ENCODE measurements at places on chromosomes 6 and 20.

DNA sequence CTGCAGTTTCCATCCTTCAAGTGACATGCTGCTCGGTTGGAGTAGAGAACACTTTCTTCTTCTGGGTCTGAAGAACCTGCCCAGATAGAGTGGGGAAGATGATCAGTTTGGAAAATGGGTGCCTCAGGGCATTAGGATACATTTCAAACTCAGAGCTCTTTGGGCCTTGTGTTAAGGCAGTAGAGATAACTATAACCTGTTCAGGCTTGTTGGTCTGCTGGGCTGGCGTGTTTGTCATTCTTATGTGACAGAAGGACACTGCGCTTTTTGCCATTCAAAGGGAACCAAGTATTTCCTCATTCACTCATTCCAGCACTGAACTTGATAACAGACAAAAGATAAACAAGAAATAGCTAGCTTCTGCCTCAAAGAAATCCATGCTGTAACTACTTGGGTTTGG lies 3.8 kb downstream of the TOMM34 start:
- no peak for DNase-seq

DNA sequence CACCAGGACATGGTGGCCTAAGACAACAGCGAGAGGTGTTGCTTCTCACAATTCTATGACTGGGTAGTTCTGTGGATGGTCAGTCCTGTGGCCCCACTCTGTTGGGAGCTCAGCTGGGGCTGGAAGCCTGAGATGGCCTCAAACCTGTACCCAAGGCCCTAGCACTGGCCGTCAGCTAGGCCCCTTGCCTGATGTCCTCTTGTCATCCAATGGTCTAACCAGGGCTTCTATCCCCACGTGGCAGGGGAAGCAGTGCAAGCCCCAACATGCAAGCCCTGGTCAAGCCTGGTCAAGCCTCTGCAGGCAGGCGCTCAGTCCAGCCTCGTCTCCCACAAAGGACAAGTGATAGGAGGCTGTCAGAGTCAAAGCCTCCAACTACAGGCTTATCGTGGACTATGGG lies 196.5 kb upstream of the CST7 start:
- DNase-seq, result no peak

- DNase-seq, result no peak
These were observed 744.4 kb downstream of the GRIK2 start for GRCh38 chr6:102137859-102138258.

DNA sequence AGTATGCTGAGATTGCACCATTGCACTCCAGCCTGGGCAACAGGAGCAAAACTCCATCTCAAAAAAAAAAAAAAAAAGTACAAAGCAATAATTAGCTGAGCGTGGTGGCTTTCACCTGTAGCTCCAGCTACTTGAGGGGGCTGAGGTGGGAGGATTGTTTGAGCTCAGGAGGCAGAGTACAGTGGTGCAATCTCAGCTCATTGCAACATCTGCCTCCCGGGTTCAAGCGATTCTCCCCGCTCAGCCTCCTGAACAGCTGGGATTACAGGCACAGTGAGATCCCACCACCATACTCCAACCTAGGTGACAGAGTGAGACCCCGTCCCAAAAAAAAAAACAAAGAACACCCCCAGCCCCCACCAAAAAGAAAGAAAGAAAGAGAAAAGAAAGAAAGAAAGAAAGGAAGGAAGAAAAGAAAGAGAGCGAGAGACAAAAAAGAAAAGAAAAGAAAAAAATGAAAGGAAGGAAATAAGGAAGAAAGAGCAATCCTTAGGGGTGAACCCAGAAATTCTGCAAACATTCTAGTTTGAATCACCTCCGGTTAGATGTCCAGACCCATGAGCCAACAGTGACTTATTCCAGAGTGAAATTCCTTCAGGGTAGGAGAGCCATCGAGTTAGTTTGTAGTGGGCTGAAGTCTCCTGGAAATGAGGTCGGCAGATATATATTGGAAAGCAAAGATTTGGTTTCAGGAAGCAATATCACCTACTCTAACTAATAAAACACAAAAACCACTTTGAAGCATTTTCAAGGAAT lies 3.2 kb upstream of the RIPOR3 start:
- no peak for DNase-seq

- no peak for DNase-seq
These were observed 70.1 kb downstream of the CDC5L start for GRCh38 chr6:44457596-44457995.

DNA sequence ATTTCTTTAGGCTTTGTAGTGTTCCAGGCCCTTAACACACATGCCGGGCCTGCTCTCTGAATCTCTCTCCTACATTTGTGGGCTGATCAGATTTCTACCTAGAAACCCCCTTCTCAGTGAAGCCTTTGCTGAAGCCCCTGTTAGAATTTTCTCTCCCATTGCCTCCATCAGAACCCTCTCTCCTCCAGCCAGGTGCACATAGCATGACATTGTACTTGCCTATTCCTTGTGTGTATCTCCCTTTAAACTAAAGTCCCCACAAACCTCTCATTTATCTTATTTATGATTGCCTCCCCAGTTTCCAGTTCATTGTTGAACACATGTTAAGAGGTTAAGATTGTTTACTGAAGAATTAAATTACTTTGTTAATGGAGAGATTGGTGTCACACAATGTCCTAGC lies 325.5 kb upstream of the CITED2 start:
- no peak for DNase-seq

- DNase-seq, result no peak
These were observed 82.6 kb upstream of the PREP start for GRCh38 chr6:105485456-105485855.

DNA sequence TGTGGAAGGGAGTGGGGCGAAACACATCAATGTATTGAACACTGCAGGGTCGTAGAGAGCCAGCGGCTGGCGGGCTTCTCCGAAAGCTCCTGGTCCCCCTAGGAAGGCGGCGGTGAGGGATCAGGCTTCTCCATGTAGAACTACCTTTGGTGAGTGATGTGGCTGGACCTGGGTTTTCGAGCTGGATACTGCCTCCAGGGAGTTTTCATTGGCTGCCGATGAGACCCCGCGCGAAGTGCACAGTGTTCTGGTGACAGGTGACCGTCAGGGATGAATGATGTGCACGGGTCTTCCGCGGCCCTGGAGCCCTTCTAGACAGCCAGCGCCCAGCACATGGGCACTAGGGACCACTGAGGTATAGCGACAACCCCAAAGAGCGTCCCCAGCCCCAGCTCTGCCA lies 16.4 kb downstream of the ABT1 start:
- DNase-seq, result no peak

DNA sequence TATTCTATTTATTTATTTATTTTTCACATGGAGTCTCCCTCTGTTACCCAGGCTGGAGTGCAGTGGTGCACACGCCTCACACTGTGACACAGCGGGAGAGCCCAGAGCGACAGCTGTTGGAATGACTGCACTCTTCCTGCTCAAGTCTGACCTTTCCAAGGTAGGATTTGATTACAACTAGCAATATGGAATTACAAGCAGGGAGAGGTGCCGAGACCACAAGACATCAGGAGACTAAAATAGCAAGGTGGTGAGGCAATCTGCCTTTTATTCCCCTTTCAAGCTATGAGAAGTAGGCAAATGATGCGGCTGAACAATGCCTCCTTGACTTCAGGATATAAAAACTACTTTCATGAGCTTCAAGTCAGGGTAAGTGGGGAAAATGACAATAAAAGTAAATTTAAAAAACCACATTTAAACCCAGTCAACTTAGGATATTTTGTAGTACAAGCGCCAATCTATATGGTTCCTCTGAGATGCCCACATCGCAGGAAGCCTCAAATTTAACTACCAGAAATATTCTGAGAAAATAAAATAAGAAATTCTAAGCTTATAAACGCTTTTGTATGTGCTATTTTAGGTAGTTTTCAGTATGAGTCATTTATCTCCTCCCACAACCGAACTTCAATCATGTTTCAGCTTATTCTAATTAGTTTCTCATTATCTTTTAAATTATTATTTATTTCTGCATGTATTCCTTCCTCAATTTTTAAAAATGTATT lies 146.9 kb upstream of the SGK1 start:
- no peak for DNase-seq

DNA sequence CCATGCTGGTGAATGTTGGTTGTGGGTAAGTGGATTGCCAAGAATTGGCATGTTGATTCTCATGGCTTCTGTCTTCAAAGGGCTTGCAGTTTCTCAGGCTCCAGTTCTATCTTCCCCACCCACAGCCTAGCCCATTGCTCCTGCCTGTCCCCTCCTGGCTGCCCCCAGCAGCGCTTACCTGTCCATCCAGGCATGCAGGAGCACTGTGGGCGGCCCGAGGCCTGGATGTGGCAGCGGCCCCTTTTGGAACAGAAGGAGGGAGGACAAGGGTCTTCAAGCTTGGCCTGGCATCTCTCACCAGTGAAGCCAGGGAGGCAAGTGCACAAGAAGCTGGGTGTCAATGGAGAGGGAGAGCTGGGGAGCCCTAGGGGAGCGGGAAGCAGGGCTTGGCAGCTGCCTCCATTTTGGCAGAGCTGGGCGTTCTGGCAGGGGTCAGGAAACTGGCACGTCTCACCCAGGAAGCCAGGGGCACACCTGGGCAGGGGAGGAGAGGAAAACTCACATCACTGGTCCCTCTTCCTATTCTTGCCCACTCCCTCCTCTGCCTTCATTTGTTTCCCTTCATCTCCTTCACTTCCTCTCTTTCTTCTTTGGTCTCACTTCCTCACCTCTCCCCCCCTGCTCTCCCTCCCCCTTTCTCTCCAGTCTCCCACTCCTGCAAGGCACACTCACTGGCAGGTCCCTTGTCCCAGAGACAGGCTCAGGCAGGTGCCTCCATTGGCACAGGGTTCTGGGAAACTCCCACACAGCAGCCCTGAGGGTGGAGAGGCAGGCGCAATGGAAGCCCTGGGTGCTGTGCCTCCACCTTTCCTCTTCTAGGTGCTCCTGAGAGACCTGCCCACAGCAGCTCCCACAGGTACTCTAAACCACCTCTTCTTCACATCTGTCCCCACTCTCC lies 1.3 kb downstream of the NOTCH4 start:
- DNase-seq, result no peak

GRCh38 chr20:53883098-53883911 lies 187.1 kb downstream of the BCAS1 start:
- no peak for DNase-seq

DNA sequence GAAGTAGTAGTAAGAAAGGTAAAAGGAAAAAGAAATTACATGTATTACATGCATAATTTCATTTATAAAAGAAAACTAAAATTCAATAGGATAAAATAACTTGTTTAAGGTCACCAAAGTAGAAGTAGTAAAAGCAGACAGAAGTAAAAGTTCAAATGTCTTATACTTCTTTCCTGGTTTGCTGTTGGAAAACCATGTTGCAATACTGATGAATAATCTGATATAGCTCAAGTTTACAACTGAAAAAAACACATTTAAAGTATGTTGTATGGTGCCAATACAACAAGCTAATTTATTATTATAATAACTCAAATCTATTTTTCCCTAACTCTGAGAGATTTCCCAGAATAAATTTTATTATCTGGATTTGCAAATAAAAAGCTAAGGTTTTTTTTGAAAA lies 78.3 kb downstream of the PHIP start:
- DNase-seq, result no peak

- no peak for DNase-seq
These were observed 27.6 kb upstream of the MRPS18A start for GRCh38 chr6:43715056-43715788.

DNA sequence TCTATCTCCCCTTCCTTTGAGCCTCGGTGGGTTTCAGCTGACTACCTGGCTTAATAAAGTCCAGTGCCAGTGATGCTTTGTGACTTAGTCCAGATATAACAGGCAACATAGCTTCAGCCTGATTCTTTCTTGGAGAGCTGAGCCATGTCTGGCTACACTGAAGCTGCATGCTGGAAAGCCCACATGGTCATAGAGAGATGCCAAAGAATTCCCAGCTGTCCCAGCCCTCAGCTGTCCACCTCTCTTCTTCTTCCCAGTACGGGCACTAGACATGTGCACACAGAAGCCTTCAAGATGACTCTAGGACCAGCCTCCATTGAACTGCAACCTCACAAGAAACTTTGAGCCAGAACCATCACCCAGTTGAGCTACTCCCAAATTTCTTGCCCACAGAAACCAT lies 154.1 kb upstream of the MYLIP start:
- no peak for DNase-seq

DNA sequence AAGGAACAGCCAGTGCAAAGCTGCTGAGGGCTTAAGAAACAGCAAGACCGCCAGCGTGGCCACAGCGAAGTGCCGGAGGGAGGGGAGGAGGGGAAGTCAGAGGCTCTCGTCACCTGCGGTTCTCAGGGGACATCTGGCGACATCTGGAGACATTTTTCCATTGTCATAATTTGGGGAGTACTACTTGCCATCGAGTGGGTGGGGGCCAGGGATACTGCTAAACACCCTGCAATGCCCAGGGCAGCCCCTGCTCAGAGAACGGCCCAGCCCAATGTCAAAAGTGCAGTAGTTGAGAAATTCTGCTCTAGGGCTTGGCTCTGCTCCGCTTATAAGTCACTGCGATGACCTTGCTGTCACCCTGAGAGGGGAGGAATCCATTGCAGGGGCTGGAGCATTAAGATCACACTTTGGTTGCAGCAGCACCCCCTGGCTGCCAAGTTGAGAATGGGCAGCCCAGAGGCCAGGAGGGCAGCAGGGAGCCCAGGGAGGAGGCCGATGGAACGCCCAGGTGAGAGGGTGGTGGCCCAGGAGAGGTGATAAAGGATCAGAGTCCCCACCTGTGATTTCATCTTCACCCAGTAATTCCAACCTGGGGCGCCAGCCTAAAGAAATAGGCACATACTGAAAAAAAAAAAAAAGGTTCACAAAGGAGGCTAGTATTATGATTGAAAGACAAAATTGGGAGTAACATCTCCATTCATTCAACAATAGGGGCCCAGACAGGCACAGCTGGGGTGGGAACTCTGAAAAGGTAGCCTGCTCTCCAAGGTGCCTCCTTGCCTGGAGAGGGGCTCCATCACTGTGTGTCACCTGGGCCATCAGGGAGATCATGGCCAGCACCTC lies 218.2 kb downstream of the BMP7 start:
- DNase-seq, result no peak

DNA sequence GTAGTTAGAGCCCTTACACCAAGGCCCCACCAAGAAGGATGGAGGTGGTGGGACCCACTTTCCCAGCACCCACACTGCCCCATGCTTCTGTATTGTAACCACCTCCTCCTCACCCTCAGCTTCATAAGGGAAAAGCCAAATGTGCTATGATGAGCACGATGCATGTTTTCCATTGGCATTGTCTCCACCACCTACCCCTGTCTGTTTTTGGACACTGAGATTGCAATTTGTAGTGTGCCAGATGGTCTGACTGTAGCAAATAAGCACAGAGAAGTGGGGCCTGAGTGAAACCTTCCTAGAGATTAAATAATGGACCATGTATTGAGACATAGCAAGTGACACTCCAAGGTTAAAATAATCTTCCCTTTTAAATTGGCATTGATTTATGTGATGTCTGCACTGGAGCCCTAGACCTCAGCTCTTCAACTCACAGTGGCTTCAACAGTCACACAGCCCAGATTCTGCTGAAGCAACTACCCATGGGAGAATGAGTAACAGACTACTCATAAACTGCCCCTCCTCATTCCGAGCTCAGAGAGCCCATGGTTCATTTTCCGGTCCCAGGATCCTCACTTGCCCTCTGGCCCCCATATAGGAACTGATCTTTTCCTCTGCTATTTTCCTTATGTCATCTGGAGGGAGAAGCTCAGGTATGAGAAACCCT lies 177.9 kb downstream of the COL9A1 start:
- DNase-seq, result no peak

All from activated CD8-positive, alpha-beta memory T cell treated with anti-CD3 and anti-CD28 coated beads for 1 hour (primary cell).